WTC11 (cell line): ENCODE measurements at places on chromosomes 11 and 22. TPM values are rescaled to one million over a fixed set of nuclear protein-coding genes. Genes with fewer than 3 reads are reported as not detected.

GRCh38 chr22:46977656-46978343 is 215.3 kb downstream of the TBC1D22A start:
- no peak for DNase-seq

GRCh38 chr11:133930053-133930766 is 26.6 kb downstream of the IGSF9B start:
- DNase-seq: no peak

DNA sequence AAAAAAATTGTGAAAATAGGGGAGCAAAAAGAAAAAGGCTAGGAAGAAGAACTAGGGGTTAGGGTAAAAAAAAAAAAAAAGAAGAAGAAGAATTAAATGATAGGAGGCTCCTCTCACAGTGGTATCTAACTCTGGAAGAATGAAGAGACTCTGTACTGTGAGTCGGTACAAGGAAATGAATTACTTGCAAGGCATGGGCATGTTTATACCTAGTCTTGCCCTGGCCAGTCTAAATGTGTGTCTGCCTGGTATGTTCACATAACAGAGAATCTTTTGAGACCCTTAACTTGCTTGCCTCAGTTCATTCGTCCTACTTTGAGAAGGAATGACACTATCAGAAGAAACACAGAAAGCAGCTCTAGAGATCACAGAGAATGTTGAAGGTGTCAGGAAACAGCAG is 159.6 kb downstream of the SWAP70 start:
- DNase-seq: no peak

DNA sequence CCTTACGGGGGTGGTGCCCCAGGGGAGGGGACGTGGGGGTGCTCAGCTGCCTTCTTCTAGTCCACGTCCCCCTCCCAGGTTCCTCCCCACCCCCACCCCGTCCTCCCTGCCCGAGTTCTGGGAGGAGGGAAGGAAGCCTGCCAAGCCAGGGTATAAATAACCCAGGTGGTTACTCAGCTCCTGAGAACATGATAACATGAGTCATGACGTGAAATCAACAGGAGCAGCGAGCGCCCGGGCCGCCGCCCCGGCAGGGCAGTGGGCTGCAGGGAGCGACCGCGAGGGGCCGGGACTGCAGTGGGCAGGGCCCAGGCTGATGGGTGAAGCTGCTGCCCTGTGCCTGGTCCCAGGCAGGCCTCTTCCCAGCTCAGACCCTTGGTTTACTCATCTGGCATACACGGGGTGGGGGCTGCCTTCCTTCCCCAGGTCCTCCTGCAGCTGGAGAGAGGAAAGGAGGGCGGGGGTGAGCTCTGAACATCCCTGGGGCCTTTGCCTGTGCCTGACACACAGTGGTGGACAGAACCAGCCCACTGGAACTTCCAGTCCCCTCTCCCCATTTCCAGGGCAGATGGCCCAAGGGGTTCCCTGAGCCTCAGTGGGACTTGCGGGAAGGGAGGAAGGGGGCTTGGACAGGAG is 8.8 kb upstream of the PDGFB start:
- DNase-seq: no peak

GRCh38 chr22:42648368-42649245 is 585 bp downstream of the CYB5R3 start:
- DNase-seq: no peak

GRCh38 chr11:113554526-113554925 is 79.3 kb upstream of the DRD2 start:
- DNase-seq: no peak

- DNase-seq: no peak
These were observed 17.2 kb upstream of the C1QTNF4 start for GRCh38 chr11:47611348-47611794.

DNA sequence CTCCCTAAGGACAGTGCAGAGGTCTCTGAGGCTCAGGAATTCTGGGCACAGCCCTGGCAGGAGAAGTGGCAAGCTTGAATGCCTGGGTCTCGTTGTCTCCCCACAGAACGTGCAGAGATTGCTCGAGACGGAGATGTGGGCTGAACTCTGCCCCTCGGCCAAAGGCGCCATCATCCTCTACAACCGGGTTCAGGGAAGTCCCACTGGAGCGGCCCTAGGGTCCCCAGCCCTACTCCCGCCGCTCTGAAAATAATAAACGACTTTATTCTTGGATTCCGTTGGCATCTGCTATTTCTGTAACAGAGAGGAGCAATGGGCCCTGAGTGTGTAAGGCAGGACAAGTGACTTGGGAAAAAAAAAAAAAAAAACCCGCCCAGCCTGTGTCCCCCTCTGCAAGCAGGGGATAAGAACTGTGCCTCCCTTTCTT is 591 bp upstream of the DNAJC4 start:
- no peak for DNase-seq

DNA sequence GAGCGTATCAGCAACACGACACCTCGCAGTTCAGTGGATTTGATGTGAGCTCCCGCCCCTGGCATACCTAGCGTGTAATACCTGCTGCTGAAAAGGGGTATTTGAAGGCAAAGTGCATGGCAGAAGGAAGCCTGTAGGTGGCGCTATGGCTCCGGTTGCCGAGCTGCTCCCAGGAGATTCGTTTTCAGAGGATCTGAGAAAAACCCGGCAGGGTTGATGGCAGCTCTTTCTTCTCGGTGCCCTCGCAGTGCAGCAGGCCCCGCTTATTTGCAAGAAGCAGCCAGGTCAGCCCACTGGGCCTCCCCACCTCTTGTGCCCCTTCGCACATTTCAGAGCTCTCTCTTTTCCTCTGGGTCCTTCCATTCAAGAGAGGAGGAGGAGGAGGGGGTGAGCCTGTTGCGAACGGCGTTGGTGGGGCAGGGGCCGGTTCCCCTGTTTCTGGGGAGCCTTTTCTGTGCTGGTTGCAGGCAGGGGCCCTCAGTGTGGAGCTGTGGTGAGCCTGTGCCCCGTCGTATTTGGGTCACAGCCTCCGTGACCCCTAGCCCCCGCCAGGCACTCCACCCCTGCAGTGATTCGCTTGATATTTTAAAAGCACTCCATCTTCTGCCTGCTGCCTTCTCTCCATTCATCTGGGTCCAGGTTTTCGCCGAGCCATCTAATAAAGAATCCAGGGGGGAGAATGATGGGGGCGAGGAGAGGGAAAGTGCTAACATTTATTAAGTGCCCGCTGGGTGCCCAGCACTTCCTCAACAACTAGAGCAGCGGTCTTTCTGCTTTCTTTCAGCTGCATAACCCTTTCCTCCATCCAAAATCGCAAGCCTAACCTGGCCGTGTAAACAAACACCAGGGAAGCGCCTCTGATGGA is 85.3 kb upstream of the SYT13 start:
- peak; percentile 93 for DNase-seq

- no peak for DNase-seq
These were observed 5.1 kb upstream of the TRMU start for GRCh38 chr22:46330426-46330825.

- DNase-seq: no peak
These were observed 251.0 kb upstream of the UBASH3B start for GRCh38 chr11:122404571-122404970.

DNA sequence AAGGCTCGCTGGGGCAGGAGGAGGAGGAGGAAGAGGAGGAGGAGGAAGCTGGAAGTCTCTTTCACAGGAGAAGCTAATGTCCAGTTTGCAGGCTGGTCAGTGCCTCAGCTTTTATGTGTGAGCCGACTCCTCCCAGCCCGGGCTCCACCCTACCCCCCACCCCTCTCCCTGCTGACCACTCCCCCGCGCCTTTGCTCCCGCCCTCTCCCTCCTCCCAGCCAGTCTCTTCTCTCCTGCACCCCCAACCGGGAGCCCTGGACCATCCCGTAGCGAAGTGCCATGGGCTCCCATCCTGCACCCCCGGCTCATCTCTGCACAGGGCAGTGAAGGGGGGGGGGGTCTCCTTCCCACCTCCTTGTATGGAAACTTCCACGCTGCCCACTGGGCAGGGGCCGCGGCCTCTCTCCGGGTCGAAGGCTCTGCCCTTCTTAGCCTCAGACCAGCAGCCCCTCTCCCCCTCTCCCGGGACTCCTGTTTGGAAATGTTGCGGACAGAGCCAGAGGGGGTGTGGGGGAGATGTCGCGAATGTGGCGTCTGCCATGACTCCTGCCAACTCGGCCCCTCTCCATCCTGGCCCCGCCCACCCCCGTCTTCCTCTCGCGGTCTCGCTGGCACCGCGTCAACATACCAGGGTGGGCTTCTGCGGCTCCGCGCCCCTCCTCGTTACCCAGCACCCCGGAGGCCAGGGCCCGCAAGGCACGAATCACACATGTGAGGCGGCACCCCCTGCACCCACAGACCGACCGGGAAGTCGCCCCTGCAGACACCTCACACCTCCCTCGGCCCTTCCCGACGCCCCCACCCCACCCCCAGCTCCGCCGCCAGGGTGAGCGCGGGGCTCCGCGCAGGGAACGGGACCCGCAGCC is 1.8 kb downstream of the IGF2 start:
- DNase-seq: peak; percentile 77

GRCh38 chr22:19891317-19892256 is 36.9 kb upstream of the GNB1L start:
- peak; percentile 64 for DNase-seq

- peak; percentile 74 for DNase-seq
These were observed 5.1 kb downstream of the EFEMP2 start for GRCh38 chr11:65867284-65868071.

Gene HMOX1
- 11.1 to 12.1 TPM (median 11.1 TPM) in 3 replicates for total RNA-seq

Gene CHRM1
- total RNA-seq: not detected in 3 replicates

Gene CRYAB
- 1.3 to 2.1 TPM (median 1.4 TPM) in 3 replicates for total RNA-seq

Gene CCDC73
- not detected in 3 replicates for total RNA-seq
